NCI-H1417 (cell line): ENCODE measurements at places on chromosomes 3 and 15.

GRCh38 chr3:42544492-42545283, 37.1 kb downstream of the SEC22C start:
- DNase-seq = peak; percentile 6

DNA sequence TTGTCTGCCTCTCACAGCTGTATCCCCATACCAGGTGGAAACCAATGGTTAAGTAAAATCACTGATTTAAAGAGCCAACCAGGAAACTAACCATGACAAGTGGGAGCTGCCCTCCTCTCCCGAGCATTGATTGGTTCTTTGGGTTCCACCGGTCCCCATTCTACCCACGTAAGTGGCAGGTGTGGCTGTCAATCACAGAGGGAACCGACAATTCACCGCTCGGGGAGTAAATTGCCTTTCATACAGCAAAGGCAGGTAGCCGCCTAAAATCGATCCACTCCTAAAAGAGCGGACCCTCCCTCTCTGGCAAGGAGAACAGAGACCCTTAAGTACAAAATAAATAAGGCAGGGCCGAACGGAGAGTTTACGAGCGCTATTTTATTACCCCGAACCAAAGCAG, 1.2 kb downstream of the ERC2 start:
- peak; percentile 87 for DNase-seq

GRCh38 chr15:29103824-29104565, 165.6 kb downstream of the NSMCE3 start:
- peak; percentile 82 for DNase-seq

DNA sequence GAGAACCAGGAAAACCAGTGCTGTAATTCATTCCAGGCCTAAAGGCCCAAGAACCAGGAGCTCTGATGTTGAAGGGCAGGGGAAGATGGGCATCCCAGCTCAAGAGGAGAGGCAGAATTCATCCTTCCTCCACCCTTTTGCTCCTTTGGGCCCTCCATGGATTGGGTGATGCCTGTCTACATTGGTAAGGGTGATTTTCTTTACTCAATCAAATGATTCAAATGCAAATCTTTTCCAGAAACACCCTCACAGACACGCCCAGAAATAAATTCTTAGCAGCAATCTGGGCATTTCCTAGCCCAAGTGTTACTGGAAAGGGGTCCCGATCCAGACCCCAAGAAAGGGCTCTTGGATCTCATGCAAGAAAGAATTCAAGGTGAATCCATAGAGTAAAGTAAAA, 17.6 kb upstream of the APOD start:
- no peak for DNase-seq

DNA sequence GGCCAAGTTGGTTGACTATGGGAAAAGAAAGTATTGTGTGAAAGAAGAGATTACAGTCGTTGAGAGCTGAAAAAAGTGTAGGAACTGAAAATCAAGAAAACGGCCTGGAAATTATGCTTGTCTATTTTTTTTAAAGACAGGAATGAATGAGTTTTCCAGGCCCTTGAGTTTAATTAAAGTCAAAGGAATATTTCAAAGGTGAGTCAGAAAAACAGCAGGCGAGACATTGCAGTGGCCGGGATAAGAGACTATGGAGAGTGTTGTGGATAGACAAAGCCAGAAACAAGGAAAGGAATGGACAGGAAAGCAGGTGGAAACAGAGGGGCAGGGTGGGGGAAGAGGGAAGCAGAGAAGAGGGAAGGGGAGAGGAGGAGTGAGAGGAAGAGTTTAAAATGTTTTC, 275.1 kb upstream of the LRTM1 start:
- no peak for DNase-seq

GRCh38 chr3:114344492-114344891, 50.7 kb downstream of the TIGIT start:
- no peak for DNase-seq

GRCh38 chr15:101148166-101148880, 103.5 kb downstream of the CHSY1 start:
- DNase-seq = no peak

DNA sequence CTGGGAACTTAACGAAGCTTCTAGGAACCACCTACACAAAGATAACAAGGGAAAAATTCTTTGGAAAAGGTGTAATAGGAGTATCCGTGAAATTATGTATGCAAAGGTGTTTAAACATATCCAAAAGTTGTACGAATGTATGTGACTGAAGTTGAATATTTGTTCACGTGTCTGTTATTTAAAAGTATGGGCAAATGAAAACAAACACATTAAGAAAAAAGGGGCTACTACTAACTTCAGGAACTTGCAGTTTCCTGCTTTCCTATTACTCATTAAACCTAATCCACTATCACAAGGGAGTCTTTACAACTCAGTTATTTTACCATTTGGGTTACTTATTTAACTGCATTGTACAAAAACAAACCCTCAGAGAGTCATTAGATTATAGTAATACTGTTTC, 33.9 kb upstream of the GRAMD1C start:
- no peak for DNase-seq

- DNase-seq = no peak
These were observed 68.3 kb upstream of the KCNAB1 start for GRCh38 chr3:156052115-156052514.

- DNase-seq = no peak
These were observed 67.9 kb downstream of the CNTN4 start for GRCh38 chr3:2166552-2166951.

DNA sequence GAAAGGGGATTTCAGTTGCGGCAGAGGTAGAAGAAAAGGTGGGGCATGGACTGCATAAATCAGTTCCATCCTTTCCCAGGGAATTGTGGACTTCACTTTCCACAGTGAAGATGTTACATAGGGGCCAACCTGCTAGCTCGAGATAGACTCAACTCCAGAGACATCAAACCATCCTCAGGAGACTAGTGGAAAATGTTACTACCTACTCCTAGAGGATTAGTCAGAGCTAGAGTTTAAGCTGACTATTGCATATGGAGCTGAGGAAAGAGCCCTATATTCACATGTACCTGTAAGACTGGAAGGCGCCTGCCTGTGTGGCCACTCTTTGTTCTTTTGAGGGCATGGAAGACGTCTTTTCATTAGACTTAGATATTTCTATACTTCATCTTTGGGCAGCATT, 69.2 kb downstream of the KLHL25 start:
- DNase-seq = no peak

DNA sequence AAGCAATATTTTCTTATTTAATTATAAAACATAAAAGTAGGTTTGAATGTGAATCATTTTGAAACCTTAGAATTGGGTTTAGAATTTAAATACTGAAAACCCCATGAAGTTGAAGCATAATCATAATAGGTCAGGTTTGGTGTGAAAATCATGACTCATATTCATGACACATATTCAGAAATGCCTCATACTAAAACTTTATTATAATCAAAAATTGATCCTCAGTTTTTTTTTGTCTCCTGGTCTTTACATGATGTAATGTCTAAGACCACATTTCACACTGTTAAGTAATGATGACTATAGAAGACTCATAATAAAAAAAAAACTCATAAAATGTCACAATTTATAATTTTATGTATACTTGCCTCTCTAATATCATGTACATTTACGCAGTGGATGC, 190.4 kb downstream of the FOXP1 start:
- no peak for DNase-seq

GRCh38 chr3:77254967-77255831, 215.3 kb downstream of the ROBO2 start:
- peak; percentile 67 for DNase-seq

GRCh38 chr3:26340001-26340400, 282.6 kb upstream of the LRRC3B start:
- no peak for DNase-seq

- DNase-seq = no peak
These were observed 353.3 kb upstream of the ARHGEF26 start for GRCh38 chr3:153767601-153768560.

DNA sequence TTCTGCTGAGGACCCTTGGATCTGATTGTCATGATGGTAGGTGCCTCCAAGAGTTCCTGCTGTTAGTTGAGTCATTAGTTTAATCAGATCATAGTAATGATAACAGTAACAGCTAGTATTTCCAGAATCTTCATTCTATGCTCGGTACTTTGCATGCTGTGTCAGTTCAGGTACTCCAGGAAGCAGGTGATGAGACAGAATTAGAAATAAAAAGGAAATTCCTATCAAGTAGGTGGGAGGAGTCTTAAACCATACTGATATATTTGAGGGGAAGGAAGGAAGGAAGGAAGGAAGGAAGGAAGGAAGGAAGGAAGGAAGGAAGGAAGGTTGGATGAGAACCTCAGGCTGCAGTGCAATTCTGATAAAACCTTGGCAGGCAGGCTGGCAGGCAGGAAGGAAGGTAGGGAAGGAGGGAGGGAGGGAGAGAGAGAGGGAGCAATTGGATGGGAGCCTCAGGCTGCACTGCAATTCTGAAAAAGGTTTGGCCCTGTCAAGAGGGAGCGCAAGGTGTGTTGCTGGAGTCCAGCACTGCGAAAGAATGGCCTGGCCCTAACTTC, 148.8 kb upstream of the NUDT16 start:
- no peak for DNase-seq

GRCh38 chr3:173733029-173733652, 335.6 kb downstream of the NLGN1 start:
- DNase-seq = no peak

DNA sequence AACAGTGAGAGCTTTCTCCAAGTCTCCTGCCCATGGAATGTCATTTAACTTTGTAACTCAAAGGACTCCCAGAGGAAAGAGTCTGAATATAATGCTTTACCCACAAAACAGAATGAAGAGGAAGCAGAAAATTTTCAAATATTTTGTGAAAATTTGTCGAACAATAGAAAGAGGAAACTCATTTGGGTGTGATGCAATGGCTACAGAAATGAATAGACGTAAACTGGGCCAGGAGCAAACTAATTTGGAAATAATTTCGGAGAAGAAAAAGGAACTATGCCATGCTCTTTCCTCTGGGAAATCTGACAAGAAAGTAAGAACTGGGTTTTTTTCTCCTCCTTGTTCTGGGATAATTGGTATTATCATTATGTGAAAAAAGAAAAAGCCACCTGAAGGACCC, 11.2 kb upstream of the SUMF1 start:
- no peak for DNase-seq

GRCh38 chr3:127103080-127103479, 89.9 kb upstream of the PRR23E start:
- DNase-seq = peak; percentile 81

GRCh38 chr3:30443756-30444673, 162.4 kb upstream of the TGFBR2 start:
- DNase-seq = no peak
